ENCODE measurements at places on chromosomes 2 and 18. TPM values are rescaled to one million over a fixed set of nuclear protein-coding genes. Genes with fewer than 3 reads are reported as not detected.

DNA sequence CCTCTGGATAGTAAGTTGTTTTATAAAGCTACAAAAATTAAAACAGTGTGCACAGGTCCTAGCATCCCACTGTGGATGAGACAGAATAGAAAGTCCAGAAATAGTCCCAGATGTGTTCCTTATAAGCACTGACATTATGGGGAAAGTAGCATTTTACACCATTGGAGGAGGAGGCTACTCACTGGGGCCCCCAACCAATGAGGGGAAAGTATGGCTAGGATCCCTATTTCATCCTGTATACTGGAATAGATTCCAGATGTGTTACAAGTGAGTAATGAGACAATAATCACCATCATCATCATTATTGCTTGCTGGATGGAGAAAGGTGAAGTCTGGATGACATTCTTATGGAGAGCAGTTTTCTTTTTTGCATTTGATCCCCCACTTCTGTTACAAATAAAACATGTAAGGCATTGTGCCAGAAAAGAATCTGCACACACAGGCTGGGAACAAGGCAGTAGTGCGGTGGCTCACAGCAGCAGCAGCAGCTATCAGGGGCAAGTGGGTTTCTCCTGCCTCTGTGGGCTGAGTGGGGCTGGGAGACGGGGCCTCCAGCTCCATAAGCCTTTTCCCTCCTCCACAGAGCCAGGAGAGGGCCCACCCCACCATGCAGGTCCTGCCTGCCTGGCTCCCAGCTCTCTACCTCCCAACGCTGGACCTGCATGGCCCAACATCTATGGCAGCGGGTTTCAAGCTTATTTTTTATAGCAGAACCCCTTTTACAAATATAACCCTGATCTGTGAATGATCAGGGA, 5.0 kb downstream of the ARID5A start:
- peak; percentile 29 for DNase-seq
- peaks cover 20% of the 10 kb centered on the region for H3K4me1 ChIP-seq
- H3K4me3 ChIP-seq = no peak overlapping the region
- H3K27me3 ChIP-seq = no peaks in the 10 kb centered on the region
- peaks cover 4% of the 10 kb centered on the region for H3K36me3 ChIP-seq

DNA sequence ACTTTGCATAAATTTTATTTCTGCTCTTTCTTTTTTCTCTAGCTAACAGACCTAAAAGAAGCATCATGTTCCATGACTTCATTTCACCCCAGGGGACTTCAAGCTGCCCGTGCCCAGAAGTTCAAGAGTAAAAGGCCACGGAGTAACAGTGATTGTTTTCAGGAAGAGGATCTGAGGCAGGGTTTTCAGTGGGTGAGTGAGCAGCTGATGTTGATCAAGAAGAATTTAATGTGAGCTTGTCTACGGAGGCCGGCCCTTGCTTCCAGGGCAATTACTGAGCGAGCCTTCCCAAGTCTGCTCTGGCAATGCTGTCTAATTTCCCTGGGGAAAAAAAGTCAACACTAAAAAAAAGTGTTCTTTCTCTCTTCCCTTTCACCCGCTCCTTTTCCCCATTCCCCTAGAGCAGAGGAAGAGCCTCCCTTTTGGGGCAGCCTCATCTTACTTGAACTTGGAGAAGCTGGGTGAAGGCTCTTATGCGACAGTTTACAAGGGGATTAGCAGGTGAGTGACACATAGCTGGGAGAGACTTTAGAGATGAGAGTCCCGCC, 1.2 kb downstream of the CDK15 start:
- H3K36me3 ChIP-seq = no peaks in the 10 kb centered on the region
- peak; percentile 63 for DNase-seq
- peaks cover 12% of the 10 kb centered on the region for H3K4me1 ChIP-seq
- H3K27ac ChIP-seq = peak overlapping the region; percentile 65
- no peaks in the 10 kb centered on the region for H3K27me3 ChIP-seq

Gene DCDC2C
- not detected for total RNA-seq

Gene ACVR1
- 21.1 TPM for total RNA-seq

GRCh38 chr2:240149943-240150784, 9.7 kb upstream of the OTOS start:
- DNase-seq = peak; percentile 22
- H3K4me3 ChIP-seq = no peak overlapping the region
- no peak overlapping the region for H3K27ac ChIP-seq
- no peaks in the 10 kb centered on the region for H3K36me3 ChIP-seq
- H3K4me1 ChIP-seq = no peaks in the 10 kb centered on the region
- H3K27me3 ChIP-seq = peaks cover 36% of the 10 kb centered on the region

Gene GPR55
- total RNA-seq = not detected

DNA sequence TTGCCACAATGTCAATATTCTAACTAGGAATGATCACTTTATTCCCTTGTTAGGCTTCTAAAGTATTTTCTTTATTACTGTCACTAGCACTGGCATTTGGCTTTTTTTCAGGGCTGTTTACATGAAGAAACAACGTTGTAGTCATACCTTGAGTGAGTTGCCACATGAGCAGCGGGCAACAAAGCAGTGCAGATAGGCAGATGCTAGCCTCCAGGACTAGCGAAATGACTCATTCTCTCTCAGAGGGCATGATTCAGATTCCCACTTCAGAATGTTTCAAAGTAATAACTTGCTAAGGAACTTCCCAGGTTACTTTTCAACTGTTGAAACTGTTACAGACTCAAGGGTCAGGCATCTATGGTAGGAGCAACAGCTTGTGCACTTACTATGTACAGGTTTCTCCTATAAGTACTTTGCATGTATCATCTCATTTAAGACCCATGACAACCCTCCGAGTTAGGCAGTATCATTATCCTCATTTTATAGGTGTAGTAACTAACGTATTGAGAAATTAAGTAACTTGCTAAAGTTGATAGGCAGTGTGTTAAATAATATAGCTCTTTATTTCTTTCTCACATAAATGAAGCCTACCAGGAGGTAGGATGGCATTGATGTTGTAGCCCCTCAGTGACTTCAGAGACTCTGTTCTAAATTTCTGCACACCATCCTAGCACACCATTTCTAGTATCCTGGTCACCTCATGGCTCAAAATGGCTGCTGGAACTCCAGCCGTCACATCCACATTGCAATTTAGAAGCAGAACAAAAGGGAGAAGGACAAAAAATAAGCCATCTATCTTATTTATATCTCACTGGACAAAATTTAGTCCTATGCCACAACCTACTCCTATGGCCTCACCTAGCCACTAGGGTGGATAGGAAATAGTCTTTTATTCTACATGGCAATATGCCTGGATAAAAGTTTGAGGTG, 83.3 kb downstream of the ICOS start:
- DNase-seq = peak; percentile 25
- H3K4me3 ChIP-seq = no peak overlapping the region
- H3K27ac ChIP-seq = no peak overlapping the region
- H3K36me3 ChIP-seq = no peaks in the 10 kb centered on the region

GRCh38 chr2:79935771-79936657, 368.5 kb downstream of the LRRTM1 start:
- no peaks in the 10 kb centered on the region for H3K36me3 ChIP-seq
- DNase-seq = peak; percentile 84

DNA sequence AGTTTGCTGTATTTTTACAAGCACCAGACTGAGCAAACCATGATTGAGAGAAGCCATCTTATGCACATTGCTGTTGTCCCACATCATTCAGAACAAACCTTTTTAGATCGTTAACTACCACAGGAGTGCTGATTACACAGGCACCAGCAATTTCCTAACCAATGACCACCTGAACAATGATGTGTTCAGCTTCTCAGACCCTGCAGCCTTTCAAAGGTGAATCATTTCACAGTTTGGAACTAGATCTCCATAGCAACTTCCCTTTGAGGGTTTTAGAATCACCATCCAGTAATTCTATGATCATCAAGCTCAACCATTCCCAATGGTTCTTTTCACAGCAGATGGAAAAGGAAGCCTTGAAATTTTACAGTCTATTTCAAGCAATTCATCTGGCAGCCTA, 71.4 kb downstream of the OLA1 start:
- H3K4me1 ChIP-seq = peaks cover 2% of the 10 kb centered on the region
- H3K4me3 ChIP-seq = no peak overlapping the region
- peak; percentile 44 for DNase-seq
- no peaks in the 10 kb centered on the region for H3K27me3 ChIP-seq
- H3K36me3 ChIP-seq = no peaks in the 10 kb centered on the region

GRCh38 chr2:8714283-8714682, 32.4 kb downstream of the ID2 start:
- H3K4me1 ChIP-seq = no peaks in the 10 kb centered on the region
- H3K36me3 ChIP-seq = no peaks in the 10 kb centered on the region
- H3K4me3 ChIP-seq = no peak overlapping the region
- DNase-seq = no peak
- peaks cover 2% of the 10 kb centered on the region for H3K27me3 ChIP-seq
- no peak overlapping the region for H3K27ac ChIP-seq

Gene VSNL1
- total RNA-seq = 0.28 TPM

- DNase-seq = peak; percentile 19
- no peaks in the 10 kb centered on the region for H3K36me3 ChIP-seq
- no peaks in the 10 kb centered on the region for H3K4me1 ChIP-seq
- H3K27ac ChIP-seq = no peak overlapping the region
Measured at GRCh38 chr18:23812546-23813440, 123.5 kb downstream of the LAMA3 start.

DNA sequence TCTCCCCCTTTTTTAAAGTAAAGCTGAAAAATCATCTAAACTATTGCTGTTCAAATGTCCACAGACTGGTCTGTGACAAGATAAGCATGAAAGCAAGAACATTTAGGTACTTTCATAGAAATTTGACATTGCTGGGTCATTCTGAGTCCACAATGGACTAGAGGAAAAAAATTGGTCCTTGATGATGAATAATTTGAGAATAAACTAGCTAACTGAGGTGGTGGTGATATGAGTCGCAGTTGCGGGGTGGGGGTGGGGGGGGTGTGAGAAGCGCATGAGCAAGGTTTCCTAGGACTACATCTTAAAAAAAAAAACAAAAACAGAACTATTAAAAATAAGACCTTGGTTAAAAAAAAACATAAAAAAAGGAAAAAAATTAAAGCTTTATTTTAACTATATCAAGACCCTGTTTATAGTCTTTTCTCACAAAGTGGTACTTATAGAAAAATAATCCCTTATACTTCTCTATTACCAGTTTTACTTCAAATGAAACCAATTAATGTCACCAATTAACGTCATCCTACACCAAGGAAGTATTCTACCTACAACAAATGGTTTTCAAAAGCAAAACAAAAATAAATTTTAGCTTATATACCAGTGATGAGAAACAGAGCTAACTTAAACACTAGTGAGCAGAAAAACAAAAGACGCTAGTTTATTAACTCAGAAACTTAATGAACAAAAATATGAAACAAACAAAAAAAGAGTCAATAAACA, 88.1 kb downstream of the ASXL2 start:
- H3K4me3 ChIP-seq = no peak overlapping the region
- H3K27ac ChIP-seq = no peak overlapping the region
- peaks cover 1% of the 10 kb centered on the region for H3K4me1 ChIP-seq

GRCh38 chr2:20648831-20649230, 2.1 kb downstream of the HS1BP3 start:
- no peaks in the 10 kb centered on the region for H3K27me3 ChIP-seq
- no peak overlapping the region for H3K27ac ChIP-seq
- H3K4me3 ChIP-seq = no peak overlapping the region
- DNase-seq = no peak
- peaks cover 9% of the 10 kb centered on the region for H3K4me1 ChIP-seq

DNA sequence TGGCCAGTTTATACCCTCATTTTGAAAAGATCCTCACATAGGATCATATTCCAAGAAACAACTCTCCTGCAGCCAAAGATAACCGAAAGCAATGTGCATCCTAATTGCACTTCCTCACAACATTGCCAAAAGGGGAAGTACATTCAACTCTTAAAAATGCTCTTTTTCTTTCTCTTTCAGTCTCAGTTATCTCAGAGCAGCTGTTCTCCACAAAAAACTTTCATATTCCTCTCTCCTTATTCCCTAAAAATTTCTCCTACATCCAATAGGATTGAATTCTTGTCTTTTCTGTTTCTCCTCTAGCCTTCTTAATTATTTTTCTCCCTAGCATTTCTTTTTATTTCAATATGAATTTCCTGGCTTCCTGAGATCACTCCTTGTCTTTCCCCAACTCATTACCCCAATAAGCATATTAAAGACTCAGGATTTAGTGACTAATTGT, 7.4 kb upstream of the VRK2 start:
- peak; percentile 75 for DNase-seq
- no peaks in the 10 kb centered on the region for H3K4me1 ChIP-seq
- peak overlapping the region; percentile 44 for H3K27ac ChIP-seq
- H3K36me3 ChIP-seq = no peaks in the 10 kb centered on the region
- H3K4me3 ChIP-seq = no peak overlapping the region

DNA sequence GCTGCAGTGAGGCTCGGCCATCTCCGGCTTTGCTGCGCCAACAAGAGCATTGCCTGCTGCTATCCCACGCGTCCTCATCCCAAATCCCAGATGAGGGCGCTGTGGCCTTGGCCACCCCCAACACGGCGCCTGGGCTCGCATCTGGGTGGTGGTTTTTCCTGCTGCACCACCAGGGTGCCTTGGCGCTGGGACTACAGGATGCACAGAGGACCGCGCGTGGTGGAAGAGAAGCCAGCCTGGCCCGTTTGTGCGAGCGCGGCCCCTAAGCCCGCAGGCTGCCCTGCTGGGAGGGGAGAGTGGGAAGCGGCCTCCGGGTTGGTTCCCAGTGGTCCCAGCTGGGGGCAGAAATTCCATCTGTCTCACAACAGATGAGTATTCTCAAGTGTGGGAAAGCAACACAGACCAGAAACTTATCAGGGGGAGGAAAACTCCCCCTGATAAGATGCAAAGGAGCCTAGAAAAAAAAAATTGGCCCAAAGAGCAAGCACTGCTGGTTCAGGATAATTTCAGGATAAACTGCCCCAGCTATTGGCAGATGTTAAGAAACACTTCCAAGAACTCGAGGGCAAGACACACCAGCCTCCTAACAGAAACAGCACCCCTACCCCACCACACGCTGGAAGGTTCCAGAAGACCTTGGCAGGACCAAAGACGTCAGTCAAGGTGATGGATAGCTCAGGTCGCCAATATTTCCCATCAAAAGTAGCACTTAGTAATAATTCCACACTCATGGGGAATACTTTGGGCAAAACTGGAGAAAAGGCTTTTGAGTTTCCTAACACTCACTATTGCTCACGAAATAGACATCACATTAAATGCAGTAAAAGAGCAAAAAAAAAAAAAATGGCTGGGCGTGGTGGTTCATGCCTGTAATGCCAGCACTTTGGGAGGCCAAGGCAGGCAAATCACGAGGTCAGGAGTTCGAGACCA, 152.1 kb downstream of the PXDN start:
- no peaks in the 10 kb centered on the region for H3K36me3 ChIP-seq
- H3K4me3 ChIP-seq = no peak overlapping the region
- H3K27ac ChIP-seq = no peak overlapping the region
- DNase-seq = peak; percentile 77
- peaks cover 21% of the 10 kb centered on the region for H3K4me1 ChIP-seq

Gene LRRC30
- not detected for total RNA-seq

Gene IL1RL1
- total RNA-seq = under 0.01 TPM

Gene PMAIP1
- total RNA-seq = 14.0 TPM

Gene RGPD3
- 0.18 TPM for total RNA-seq

Gene GLI2
- total RNA-seq = 4.7 TPM

- H3K4me1 ChIP-seq = no peaks in the 10 kb centered on the region
- DNase-seq = no peak
- no peaks in the 10 kb centered on the region for H3K27me3 ChIP-seq
- H3K27ac ChIP-seq = no peak overlapping the region
Measured at GRCh38 chr2:154392256-154392655, 306.2 kb upstream of the KCNJ3 start.

Gene CASP8
- 18.6 TPM for total RNA-seq

Gene SLC30A3
- under 0.01 TPM for total RNA-seq

Gene COL4A3
- total RNA-seq = not detected

- peaks cover 2% of the 10 kb centered on the region for H3K4me1 ChIP-seq
- no peaks in the 10 kb centered on the region for H3K27me3 ChIP-seq
- no peak for DNase-seq
- no peaks in the 10 kb centered on the region for H3K36me3 ChIP-seq
- H3K4me3 ChIP-seq = no peak overlapping the region
Measured at GRCh38 chr2:118121101-118121500, 32.8 kb downstream of the INSIG2 start.

Gene CPS1
- total RNA-seq = 20.1 TPM

Gene CYS1
- total RNA-seq = under 0.01 TPM

All from IMR-90 (cell line).